Stimulated activated CD4-positive, alpha-beta T cell treated with anti-CD3 and anti-CD28 coated beads, TNF-alpha, amount 100 ng/mL, for 24 hours (primary cell): ENCODE measurements at places on chromosomes 13 and 19.

GRCh38 chr13:99190147-99190985 is 10.3 kb upstream of the UBAC2 start:
- no peak for DNase-seq

DNA sequence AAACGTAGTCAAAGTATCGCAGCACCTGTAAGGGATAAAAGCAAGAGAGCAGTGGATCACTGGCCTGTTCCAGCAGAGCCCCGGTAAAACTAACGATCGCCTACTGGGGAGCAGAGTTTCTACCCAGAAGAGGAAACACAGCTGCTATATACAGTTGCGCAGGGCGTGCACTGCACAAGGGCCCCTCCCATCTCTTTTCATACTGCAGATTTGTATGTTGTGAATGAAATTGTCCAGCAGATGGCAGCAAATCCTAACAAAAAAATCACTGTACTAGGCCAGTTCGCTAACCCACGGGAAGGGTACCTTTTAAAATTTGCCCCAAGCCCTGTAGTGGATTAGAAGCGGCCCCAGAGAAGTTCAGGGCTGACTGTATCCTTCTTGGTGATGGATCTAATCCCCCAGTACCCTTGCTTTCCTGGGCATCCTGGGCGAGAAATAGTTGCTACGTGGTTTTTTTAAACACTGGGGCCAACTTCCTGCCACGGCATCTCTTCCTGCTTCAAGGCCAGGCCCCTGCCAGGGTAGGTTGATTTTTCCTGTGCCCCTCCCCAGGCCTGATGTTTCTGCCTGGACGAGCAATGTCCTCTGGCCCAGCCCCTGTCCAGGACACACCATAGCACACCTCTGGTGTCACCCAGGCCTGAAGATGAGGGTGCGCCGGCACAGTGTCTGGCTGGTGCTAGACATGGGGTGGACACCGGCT is 127.0 kb downstream of the IER2 start:
- peak; percentile 68 for DNase-seq

DNA sequence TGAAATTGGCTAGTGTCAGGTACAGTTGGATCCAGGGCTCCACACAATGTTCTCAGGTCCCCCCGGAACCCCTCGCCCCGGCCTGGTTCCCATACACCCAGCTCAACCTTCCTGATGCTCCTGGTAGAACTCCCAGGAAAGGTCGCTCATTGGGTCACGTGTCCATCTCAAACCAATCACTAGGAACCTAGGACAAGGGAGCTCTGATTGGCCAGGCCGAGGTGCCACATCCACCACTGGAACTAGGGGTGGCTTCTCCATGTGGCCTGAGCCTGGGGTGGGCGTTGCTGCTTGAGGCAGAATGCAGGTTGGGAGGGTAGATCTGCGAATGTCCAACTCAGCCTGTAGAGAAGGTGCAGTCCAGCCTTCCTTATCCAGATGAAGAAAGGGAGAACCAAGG is 6.9 kb upstream of the MEF2B start:
- no peak for DNase-seq

GRCh38 chr19:29819986-29820385 is 8.2 kb downstream of the CCNE1 start:
- no peak for DNase-seq

- DNase-seq = no peak
Observed at GRCh38 chr13:47112903-47113299, 216.0 kb upstream of the HTR2A start.

- DNase-seq = no peak
Observed at GRCh38 chr13:21882766-21883165, 211.9 kb downstream of the FGF9 start.

- DNase-seq = no peak
Observed at GRCh38 chr19:19155495-19156219, 14.4 kb downstream of the MEF2B start.

DNA sequence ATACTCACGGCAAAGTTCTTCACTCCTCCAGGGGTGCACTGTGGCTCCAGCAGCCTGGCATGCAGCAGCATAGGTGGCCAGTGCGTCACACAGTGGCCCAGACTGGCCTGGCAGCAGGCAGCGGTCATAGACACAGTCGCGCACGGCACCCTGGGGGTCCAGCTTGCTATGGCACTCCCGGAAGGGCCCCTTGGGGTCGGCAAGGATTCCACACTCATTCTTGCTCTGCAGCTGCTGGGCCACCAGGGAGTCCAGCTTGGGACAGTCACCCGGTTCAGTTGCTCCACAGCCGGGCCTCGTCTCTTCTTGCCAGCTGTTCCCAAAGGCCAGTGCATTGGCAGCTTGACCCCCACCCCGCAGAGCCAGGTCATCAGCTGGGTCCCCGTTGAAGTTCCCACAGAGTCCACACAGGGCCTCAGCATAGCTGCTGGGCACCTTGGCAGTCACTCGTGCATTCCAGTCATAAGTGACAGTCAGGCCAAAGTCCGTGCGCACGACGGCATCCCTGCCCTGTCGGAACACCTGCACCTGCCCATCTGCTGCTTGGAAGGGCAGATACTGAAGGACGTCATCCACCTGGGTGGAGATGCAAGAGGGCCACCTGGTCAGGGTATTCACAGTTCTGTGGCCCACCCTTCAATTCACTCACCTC is 20.6 kb downstream of the FCGBP start:
- DNase-seq = no peak
